ENCODE measurements at places on chromosomes 4 and X.

DNA sequence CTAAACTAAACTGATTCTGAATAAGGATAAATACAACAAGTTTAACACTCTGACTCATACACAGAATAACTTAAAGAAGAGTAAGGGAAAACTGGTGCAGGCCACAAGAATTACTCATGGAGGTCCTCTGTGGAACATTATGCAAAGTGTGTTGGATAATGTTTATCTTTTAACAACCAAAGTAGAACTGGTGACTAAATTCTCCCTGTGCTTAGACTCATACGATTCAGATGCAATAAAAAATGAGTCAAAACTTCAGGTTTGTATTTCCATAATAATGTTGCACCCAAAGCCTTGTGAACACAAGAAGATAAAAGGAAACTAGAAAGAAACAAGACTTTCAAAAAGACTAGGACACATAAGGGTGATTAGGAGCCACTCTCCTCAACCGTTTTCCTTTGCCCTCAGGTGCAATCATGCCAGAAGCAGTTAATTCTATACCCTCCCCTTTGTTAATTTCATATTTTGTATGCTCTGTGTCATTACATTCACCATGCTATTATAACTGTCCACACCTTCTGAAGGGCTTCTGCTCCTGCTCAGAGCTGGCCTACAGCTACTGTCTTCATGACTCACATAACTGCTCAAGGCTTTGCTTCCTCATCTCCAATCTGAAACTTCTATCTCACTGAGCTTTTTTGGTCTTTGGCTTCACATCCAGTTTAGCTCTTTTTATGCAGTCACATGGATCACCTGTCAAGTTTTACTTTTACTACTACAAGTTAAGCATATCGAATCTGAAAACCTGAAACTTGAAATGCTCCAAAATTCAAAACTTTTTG is 60.2 kb downstream of the KCNIP4 start:
- DNase-seq, result peak; percentile 77

DNA sequence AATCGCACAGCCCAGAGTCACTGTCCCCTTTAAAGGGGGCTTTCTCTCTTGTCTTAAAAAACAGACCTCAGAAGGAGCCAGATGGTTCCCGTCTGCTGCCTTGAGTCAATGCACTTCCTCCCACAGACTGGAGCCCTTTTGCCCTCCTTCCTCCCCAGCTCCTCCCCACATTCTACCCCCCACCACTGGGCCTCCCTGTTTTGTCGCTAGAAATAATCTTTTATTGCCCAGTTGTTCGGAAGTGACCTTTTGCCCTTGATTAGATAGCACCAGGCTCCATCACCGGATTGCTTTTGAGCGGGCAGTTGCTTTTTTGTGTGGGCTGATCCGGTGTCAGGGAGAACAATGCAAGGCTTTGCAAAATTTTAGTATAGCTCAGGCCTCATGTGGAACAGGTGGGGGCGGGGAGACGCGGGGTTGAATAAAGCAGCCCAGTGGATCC is 47.7 kb downstream of the SPRY1 start:
- DNase-seq, result no peak

DNA sequence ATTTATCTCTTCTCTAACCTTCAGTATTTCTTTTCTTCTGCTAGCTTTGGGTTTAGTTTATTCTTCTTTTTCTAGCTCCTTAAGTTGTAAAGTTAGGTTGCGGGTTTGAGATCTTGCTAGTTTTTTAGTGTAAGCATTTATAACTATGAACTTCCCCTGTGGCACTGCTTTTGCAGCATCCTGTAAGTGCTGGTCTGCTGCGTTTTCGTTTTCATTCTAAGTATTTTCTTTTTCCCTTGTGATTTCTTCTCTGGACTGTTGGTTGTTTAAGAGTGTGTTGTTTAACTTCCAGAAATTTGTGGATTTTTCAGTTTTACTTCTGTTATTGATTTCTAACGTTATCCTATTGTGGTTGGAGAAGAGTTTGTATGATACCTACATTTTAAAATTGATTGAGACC is 11.0 kb upstream of the CTBP1 start:
- no peak for DNase-seq

DNA sequence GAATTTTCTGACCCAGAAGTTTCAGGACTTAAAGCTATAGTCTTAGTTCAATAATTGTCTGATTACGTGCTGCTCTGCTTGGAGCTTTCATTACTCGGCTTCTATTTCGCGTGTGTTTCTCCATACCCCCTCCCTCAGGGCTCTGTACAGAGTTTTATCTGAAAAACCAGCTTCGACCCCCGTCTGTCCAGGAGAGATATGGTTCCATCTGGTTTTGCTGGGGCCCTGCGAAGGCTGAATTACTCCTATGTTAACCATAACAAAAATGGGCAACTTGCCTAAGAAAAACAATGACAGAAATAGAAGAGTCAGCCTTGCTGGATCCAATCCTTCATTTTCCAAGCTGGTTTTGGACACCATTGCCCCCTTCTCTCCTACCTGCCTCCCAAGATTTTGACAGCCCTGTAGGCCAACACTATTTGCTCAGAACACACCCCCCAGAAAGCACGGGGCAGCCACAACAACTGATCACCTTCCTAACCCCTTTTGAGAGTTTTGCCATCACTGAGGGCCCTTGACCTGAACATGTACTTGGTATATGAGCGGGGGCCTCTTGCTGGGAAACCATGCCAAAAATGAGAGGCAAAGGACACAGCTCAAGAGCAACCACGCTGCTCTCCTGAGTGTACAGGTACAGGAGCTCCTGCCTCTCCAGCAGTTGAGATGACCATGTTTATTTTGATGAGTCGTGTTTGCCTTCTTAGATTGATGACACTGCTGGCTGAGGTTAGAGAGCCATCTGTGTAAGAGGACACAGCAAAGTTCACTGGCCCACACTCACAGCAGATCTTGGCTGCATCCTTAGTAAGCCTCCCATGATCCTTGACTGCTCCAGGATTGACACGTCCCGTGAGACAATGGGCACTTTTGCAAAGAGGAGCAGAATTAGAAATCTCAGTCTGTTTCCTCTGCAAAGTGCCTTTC is 36.2 kb upstream of the ATP6AP2 start:
- DNase-seq, result no peak

DNA sequence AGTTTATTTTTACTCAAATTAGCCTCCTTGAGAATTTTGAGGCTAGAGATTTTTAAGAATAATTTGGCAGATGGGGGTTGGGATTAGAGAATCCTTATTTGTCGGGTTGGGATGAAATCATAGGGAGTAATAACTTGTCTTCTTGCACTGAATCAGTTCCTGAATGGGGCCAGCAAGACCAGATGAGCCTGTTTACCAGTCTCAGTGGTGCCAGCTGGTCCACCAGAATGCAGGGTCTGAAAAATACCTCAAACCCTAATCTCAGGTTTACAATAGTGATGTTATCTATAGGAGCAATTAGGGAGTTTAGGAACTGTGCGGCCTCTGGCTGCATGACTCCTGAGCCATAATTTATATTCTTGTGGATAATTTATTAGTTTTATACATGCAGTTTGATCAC is 705.9 kb upstream of the AGA start:
- DNase-seq, result no peak

Data from MCF 10A (cell line).